Stimulated activated CD4-positive, alpha-beta T cell treated with anti-CD3 and anti-CD28 coated beads, Interleukin-1b, Interleukin-23, amount 100 ng/mL, for 1 hour (primary cell): ENCODE measurements at places on chromosomes 5 and 9.

DNA sequence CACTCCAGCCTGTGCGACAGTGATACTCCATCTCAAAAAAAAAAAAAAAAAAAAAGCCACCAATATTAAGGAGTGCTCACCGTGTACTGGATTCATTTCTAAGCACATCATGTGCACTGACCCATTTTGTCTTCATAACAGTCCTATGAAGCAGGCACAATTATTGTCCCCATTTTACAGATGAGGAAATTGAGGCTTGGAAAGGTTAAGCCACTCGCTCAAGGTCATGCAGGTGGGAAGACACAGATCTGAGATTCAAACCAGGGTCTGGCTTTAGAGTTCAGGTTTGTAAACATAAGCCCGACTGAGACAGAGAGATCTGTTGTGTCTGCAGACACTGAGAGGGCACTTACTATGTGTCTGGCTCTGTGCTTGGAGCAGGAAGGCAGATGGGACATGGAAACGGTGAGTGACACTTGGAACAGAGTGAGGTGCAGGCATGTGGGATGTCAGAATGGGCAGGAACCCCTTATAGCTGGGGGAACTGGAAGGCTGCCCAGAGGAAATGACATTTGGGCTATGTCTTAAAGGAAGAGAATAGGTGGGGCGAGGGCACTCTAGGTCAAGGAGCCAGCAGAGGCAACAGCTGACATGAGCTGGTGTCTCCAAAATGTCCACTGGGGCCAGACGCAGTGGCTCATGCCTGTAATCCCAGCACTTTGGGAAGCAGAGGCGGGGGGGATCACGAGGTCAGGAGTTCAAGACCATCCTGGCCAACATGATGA lies 69.9 kb downstream of the STK10 start:
- no peak for DNase-seq

GRCh38 chr9:129383019-129383560 lies 205.0 kb upstream of the IER5L start:
- DNase-seq: no peak

DNA sequence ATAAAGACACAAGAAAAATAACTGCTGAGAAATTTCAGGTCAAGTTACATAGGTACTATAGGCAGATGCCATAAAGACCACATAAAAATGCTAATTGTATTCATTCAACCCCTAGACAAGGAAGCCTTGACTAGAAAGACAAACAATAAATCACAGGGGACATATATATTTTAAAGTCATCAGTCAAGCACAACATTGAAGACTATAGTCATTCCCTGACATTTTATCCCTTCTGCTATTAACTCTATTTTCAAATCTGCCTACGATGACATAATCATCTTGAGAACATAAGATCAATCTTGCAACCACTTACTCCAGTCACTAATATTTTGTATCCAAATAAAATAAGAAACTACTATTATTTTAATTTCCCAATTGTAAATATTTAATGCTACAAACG lies 38.3 kb downstream of the FAM13B start:
- no peak for DNase-seq

DNA sequence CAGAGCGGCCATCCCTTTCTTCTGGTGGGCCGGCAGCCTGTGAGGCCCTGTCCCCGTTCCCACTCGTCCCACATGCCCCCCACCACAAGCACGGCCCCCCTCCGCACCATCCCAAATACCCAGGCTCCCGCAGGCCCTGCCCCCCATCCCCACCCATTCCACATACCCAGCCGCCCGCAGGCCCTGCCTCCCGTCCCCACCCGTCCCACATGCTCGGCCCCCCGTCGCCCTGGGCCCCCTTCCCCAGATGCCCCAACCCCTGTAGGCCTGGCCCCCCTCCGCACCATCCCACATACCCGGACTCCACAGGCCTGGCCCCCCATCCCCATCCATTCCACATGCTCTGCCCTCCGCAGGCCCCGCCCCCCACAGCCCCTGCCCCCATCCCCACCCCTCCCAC lies 11.5 kb downstream of the SLC6A19 start:
- DNase-seq: no peak

GRCh38 chr9:104856413-104856941 lies 71.5 kb downstream of the ABCA1 start:
- DNase-seq: no peak

DNA sequence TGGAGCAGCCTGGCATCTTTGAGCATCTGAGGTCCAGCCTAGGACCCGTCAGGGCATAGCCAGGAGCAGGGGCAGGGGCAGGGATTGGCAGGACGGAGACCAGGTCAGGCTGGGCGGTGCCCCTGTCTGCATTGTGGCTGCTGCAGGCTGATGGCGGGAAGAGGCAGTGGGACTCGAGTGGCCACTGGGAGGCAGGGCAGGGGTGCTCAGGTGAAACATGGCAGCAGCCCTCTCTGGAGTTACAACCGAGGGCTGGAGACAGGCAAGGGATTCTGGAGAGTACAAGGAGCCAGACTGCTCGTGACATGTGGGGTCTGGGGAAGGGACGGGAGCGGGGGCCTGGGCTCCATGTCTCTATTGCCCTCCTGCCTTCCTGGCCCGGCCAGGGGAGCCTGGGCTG lies 97.4 kb upstream of the RAPGEF1 start:
- no peak for DNase-seq

DNA sequence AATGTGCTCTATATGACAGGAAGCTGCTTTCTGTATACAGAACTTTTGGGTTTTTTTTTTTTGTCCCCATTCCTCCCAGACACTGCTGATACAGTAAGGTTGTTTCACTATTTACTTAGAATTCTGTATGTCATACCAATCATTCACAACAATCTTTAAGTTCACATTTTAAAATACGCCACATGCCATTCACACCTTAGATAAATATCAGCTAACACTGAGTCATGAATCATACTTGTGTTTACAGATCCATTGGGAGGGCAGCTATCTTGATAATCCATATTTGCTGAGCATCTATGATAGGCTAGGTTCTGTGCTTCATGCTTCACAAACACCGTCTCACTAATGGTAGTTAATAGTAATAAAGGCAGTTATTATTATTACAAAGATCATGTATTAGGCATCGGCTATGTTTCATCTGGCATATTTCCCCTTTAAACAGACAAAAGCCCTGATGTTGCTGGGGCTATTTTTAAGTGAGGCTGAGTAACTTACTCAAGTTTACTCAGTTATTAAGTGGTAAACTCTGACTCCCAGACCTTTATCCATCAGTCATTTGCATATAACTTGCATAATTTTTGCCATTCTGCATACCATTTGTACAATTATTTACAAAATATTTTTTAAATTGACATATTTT lies 152.2 kb upstream of the HMHB1 start:
- no peak for DNase-seq

GRCh38 chr9:16121601-16122286 lies 568.9 kb downstream of the CCDC171 start:
- no peak for DNase-seq

DNA sequence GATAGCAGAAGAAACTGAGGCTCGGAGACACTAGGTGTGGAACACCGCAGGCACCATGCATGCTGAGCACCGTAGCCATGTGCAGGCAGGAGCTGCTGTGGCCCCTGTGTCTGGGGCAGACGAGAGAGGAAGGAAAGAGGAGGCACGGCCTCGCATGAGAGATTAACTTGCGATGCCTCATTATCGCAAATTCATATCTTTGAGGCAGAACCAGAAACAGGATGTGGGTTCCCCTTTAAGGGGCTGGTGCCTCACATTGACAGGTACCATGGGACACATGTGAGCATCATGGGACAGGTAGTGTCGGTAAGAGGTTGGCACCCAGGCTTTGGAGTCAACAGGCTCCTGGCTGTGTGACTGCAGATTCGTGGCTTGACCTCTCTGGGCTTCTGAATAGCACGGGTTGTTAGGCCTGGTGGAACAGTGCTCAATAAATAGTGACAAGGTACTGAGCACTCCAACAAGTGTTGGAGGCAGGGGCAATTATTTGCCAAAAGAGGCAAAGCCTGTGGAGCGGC lies 40.8 kb downstream of the NAIF1 start:
- DNase-seq: no peak

- no peak for DNase-seq
Observed at GRCh38 chr5:103364074-103364473, 105.5 kb downstream of the MACIR start.

GRCh38 chr5:112121258-112121657 lies 297.8 kb downstream of the EPB41L4A start:
- DNase-seq: no peak

GRCh38 chr5:55363856-55364255 lies 56.1 kb downstream of the MTREX start:
- no peak for DNase-seq

DNA sequence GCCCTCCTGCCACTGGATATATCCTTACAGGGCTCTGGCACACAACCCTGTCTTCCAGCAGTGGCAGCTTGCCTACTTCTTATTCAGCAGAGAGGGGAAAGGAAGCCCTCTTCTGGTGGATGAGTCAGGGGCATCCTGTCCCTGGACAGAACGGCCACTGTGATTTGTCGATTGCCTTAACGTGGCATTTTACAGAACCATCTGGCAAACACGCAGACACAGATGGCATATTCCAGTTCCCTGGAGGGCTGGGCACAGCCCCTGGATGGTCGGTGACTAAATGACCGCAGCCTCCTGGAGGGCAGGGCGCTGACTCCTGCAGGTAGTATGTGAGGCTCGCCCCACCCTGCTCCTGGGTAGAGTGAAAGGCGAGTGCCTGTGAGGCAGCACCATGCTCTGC lies 62.1 kb downstream of the DCP2 start:
- DNase-seq: no peak

GRCh38 chr5:40984884-40985283 lies 75.6 kb downstream of the C7 start:
- DNase-seq: no peak

GRCh38 chr5:75368391-75368790 lies 31.4 kb downstream of the HMGCR start:
- DNase-seq: no peak

GRCh38 chr5:107099506-107099905 lies 571.2 kb downstream of the EFNA5 start:
- DNase-seq: no peak

DNA sequence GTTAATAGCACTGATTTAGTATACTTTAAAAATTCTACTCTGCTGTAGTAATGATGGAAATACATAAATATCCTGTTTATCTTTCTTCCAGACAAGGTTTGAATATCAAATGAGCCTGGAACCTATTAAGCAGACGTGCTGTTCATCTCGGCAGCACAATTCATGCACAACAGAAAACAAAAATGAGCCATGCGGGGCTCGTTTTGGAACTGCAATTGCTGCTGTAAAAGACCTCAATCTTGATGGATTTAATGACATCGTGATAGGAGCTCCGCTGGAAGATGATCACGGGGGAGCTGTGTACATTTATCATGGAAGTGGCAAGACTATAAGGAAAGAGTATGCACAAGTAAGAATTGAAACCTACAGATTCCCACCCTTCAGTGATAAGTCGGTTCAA lies 79.1 kb upstream of the ITGA2 start:
- no peak for DNase-seq

- no peak for DNase-seq
Observed at GRCh38 chr9:113776194-113776593, 99.9 kb upstream of the ZNF618 start.

- no peak for DNase-seq
Observed at GRCh38 chr9:96187151-96187555, 114.8 kb downstream of the HSD17B3 start.

GRCh38 chr9:131713016-131713415 lies 26.9 kb downstream of the RAPGEF1 start:
- DNase-seq: no peak

GRCh38 chr5:15003511-15003920 lies 131.9 kb upstream of the ANKH start:
- peak; percentile 17 for DNase-seq

DNA sequence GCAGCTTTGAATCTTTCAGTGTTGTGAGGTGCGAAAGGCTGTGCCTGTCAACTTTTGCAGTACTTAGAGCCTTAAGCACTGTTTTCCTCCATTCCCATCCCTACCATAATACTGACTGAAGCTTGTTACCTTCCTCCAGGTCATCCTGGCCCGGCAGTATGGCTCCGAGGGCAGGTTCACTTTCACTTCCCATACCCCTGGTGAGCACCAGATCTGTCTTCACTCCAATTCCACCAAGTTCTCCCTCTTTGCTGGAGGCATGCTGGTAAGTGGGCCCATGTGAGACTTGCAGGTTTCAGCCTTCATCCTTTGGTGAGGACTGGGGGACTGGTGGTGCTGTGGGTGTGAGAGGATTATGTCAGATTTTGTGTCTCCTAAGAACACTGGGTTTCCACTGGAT lies 1.5 kb downstream of the TMED9 start:
- DNase-seq: no peak

DNA sequence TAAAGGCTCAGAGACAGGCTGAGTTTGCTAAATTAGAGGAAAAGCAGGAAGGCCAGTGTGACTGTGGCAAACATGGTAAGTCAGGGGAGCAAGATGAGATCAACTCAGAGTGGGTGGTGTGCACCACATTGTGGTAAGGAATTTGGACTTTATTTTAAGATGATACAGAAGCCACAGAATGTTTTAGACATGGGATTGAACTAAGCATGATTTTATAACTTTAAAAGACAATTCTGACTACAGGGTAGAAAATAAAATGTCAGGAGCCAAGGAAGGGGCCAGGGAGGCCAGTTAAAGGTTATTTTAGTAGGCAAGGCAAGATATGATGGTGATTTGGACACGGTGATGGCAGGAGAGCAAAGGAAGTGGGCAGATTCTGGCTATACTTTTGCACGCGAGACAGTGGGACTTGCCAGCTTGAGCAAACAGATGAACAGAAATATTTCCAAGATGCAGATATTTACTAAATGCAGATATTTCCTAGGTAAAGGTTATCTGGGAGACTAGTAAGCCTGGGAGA lies 53.9 kb downstream of the TSSK1B start:
- no peak for DNase-seq

- no peak for DNase-seq
Observed at GRCh38 chr9:126872516-126872915, 12.1 kb downstream of the ZBTB34 start.

- DNase-seq: no peak
Observed at GRCh38 chr5:37776826-37777225, 63.0 kb downstream of the GDNF start.

- DNase-seq: no peak
Observed at GRCh38 chr9:110777876-110778215, 109.3 kb downstream of the MUSK start.

DNA sequence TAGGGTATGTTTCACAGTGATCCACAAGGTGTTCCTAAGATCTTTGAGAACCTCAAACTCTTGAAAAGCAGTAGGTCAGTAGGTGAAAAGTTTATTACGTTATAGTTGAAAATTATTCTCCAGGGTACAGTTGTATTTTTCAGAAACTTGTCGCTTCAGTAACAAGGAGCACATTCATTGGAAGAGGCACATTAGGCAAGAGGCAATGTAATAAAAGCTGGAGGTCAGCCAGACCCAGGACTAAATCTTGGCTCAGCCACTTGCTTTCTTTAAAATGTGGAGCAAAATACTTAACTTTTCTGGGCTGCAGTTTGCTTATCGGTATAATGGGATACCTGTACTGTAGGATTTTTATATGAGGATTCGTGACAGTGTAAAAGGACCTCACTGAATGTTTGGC lies 45.6 kb downstream of the TLE4 start:
- no peak for DNase-seq

DNA sequence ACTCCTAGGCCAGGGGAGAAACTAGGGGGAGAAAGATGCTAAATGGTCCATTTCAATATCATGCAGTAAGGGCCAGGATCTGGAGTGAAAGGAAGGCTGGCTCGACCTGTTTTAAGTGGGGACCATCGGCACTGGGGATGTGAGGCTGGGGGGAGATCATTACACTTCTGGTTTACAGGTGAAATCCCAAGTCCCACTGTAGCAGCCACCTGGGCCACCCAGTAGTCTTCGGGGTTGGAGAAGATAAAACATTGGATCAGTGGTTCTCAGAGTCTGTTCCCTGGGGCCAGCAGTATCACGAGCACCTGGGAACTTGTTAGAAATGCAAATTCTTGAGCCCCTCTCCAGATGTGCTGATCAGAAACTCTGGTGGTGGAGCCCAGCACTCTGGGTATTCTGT lies 111.3 kb upstream of the ALDH1B1 start:
- no peak for DNase-seq
